ENCODE measurements at places on chromosomes 12 and 14.

GRCh38 chr14:99201351-99202073 lies 70.5 kb downstream of the BCL11B start:
- DNase-seq: no peak

DNA sequence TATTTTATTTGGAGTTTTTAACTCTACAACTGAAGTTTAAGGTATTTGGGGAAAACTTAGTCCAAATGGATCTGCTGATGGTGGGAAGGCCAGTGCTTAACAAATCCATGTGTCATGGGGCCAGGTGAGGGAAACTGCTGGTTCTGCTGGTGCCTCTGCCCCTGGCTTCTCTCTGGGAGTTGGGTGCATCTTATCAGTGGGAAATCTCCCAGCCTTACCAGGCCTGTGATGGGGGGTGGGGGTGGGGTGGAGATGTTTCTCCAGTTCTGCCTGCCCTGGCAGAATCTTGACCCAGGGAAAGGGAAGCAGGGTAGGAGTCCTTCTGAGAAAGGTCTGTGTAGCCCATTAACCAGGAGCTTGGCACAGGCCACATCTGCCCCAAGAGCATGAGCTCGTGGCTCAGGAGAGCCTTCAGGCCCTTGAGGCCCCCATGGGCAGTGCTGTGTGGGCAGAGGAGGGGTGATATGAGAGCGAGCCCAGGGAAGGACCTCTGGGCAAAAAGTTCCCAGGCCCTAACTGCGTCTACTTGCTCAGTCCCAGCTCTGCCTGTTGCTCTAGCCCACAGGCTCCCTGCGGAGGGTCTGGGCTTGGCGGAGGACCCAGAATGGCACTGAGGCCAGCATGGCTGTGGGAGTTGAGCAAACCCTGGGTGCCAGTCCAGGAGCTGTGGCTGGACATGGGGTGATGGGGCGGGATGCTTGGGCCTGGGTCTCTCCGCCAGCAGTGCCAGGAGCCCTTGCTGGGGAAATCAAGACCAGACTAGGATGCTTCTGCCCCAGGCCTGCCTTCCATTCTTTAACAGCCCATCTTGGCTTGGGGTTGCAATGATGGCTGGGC lies 18.2 kb downstream of the VASH1 start:
- no peak for DNase-seq

DNA sequence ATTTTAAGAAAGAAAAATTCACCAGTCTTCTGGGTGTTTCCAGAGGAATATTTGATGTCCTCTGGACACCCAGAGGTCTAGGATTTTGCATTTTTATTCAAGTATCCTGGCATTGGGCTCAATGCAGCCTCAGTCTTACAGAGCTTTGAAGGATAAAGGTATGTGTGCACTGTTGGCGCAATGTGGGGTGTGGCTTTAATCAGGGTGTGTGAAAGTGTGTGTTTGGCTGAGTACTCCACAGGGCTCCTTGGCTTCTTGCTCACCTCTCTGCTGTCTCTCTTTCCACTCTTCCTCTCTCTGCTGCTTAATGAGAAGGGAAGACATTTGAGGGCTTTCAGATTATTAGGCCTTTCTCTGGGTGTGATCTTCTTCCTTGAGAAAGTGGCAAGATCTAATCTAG lies 193.3 kb upstream of the CCND2 start:
- no peak for DNase-seq

DNA sequence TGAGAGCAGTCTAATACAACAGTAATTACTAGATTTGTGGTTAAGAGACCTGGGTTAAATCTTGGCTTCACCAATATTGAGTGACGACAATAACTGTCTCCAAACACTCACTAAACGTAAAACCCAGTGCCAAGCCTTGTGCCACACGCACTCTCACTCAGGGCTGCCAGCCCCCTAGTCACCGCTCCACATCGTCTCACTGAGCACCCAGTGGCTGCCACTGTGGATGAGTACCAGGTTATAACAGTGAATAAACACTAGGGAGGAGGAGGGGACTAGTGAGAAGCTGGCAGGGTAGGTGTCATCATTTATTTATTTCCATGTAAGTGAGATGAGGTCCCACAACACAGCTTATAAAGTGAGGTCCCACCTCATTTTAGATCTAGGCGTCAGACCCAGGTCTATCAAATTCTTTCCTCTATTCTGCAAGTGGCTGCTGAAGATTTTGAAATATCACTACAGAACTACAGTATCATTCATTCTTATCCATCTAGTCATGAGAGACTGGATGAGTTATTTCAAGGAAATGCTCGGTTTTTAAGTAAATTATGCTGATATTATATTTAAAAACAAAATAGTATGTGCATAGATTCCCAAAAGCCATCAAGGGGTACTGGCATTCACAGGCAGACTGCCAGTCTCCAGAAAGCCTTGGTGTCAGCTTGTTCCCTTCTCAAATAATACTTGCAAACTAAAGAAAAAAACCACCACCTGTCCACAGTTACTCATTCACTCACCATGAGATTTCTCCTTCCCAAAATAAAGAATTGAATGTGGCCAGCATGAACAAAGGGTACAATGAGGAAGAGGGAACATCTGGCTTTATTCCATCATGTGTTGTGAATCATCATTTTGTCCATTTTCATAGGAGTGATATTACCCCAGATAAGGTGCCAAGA lies 84.0 kb downstream of the PTPN21 start:
- no peak for DNase-seq

- no peak for DNase-seq
These were observed 1.0 kb upstream of the ATG14 start for GRCh38 chr14:55412676-55413075.

DNA sequence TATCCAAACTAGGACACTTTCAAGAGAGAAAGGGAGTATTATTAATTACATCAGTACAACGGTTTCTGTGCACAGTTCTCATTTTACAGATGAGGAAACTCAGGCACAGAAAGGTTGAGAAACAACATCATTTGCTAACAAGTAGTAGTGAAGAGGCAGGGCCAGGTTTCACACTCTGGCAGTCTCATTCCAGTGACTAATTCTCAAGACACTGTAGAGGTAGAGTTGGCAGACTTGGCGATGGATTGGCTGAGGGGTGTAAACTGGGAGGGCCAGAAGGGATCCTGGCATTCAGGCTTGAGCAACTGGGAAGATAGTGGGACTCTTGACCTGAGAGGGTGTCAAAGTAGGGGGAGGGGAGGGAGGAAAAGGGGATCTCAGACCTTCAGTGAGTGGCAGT lies 73.8 kb upstream of the BDKRB2 start:
- DNase-seq: no peak

- no peak for DNase-seq
These were observed 165.7 kb upstream of the STXBP6 start for GRCh38 chr14:25215607-25216006.

- no peak for DNase-seq
These were observed 32.0 kb upstream of the LRRK2 start for GRCh38 chr12:40192704-40193255.

GRCh38 chr14:34623506-34623905 lies 6.4 kb downstream of the SNX6 start:
- DNase-seq: no peak

DNA sequence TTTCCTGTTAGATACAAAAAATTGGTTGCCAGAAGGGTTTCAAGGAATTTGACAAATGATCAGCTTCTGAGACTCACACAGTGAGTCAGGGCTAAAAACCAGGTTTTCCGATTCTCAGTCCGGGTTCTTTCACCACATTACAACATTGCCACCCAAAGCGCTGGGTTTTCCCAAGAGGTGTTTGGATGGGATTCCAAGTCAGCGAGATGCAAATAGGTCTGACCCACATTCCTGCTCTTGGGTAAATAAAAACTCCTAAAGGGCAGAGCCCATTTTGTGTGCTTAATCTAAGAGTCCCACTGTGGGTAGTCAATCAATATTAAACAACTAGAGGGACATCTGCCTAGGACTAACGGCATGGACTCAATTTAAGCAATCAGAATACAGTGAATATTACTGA lies 5.4 kb upstream of the RIC8B start:
- DNase-seq: no peak

- DNase-seq: no peak
These were observed 63.5 kb downstream of the KITLG start for GRCh38 chr12:88516811-88517210.

GRCh38 chr12:71642264-71642663 lies 21.4 kb downstream of the ZFC3H1 start:
- DNase-seq: no peak

GRCh38 chr12:24519759-24520158 lies 429.1 kb downstream of the BCAT1 start:
- DNase-seq: no peak

DNA sequence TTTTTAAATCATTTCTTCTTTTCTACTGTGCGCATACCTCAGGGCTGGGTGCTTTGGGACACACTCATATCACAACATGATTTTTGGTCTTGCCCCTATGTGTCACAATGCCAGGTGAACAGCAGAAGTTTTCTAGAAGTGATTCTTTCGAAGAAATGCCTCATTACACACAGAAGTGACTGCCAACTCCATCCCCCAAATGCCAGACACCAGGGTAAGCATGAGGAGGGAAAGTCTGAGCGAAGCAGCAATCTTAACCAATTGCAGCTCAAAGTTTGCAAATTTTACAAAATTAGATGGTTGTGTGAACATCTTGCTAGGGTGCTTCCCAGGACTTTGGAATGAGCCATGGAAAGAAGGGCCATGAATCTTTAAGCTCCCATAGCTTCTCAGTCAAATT lies 87.3 kb upstream of the PLEKHA5 start:
- no peak for DNase-seq

GRCh38 chr14:88130057-88130432 lies 125.1 kb downstream of the GPR65 start:
- DNase-seq: no peak

GRCh38 chr14:61203081-61203753 lies 77.9 kb downstream of the TMEM30B start:
- no peak for DNase-seq

DNA sequence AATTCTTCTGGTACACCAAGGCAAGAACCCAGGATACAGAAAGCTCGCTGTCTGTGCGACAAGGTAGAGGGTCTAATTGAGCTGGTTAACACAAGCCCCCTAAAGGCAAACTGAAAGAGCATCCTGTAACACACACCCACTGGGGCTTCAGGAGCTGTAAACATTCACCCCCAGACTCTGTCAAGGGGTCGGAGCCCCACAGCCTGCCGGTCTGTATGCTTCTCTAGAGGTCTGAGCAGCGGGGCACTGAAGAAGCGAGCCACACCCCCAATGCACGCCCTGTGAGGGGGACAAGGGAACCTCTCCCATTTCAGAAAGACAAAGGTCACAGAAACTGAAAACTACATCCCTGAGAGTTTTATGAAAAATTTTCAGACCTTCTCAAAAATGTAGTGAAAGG lies 1.3 kb upstream of the IPO8 start:
- no peak for DNase-seq

- no peak for DNase-seq
These were observed 16.0 kb upstream of the KRT86 start for GRCh38 chr12:52258335-52258901.

DNA sequence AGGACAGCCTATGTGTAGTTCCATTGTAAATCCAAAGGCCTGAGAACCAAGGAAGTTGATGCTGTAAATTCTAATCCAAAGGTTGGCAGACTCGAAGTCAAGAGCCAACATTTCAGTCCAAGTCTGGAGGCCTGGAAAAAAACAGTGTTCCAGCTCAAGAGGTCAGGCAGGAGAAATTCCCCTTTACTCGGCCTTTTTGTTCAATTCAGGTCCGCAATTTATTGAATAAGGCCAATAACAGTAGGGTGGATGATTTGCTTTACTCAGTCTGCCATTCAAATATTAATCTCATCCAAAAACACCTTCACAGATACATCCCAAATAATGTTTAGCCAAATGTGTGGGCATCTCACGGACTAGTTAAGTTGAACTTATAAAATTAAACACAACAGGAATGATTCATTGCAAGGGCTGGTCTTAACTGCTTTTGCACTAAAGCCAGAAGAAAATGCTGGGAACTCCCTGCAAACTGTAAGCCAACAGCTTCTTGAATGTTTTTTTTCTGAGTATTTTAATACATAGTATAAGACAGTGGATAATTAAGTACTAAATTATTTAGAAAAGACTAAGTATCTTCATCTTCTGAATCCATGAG lies 197.4 kb upstream of the GARIN6 start:
- no peak for DNase-seq

- peak; percentile 54 for DNase-seq
These were observed 191.4 kb downstream of the CACNA1C start for GRCh38 chr12:2244013-2244861.

GRCh38 chr14:23362200-23362599 lies 2.8 kb downstream of the EFS start:
- DNase-seq: no peak

DNA sequence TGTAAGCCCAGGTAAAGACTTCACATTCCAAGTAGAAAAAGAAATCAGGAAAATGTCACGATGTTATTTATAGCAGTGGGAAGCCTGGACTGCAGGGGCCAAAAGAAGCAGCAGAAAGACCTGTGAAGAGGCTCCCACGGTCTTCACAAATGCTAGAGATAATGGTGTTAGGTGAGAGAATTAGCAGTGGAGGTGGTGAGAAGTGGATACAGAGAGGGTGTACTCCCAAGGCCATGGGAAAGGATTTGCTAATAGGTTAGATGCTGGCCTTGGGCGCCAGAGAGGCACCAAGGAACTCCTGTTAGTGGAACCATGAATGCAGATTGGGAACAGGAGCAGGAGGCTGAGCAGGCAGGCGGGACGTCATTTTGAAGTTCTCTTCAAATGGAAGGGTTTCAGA lies 386.1 kb downstream of the C12orf75 start:
- DNase-seq: no peak

DNA sequence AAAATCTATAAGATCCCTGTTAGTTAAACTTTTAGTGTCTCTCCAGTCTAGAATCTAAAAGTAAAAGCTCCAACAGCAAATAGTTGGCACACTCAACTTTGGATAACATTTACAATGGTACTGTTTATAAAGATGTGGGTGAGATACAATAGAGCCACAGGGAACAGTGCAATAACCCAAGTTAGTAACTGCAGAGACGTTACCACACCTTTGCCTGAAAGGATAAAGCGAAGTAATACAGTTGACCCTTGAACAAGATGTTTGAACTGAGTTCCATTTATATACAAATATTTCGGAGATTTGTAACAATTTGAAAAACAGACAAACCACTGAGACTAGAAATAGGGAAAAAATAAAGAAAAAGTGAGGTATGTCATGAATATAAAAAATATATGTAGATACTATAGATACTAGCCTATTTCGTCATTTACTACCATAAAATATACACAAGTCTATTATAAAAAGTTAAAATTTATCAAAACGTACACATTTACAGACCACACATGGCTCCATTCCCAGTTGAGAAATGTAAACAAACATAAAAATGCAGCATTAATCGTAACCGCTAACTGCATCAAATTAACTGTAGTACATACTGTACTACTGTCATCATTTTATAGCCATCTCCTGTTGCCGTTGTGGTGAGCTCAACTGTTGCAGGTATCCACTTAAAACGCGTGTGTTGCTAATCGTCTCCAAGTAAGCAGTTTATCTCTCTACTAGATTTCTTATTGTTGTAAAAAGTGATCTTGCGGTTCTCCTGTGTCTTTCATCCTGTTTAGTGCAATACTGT lies 56.5 kb upstream of the HIF1A start:
- no peak for DNase-seq

DNA sequence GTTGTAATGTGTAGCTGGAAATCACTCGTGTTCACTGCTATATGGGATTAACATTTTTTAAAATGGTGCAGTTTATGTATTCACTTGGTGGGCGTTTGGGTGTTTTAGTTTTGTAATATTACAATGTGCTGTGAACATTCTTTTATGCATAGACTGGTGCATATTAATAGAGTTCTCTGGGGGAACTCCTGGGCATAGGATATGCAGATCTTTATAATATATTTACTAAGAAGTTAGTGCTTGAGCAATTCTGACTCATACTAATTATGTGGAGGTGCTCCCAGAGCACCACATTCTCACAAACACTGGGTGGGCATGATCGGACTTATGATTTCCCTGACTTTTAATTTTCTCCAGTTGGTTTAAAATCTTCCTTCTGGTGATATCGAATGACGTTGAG lies 342.3 kb downstream of the PDZRN4 start:
- DNase-seq: no peak
